ENCODE measurements at places on chromosomes 3 and 15. TPM values are rescaled to one million over a fixed set of nuclear protein-coding genes. Genes with fewer than 3 reads are reported as not detected.

Gene LOXL1
- 1.4 TPM for total RNA-seq

Gene TUSC7
- not detected for total RNA-seq

Gene PLIN1
- total RNA-seq, result 0.75 TPM

Gene PDHB
- total RNA-seq, result 52.4 TPM

Gene ZNF710
- 43.1 TPM for total RNA-seq

Gene HIGD2B
- total RNA-seq, result 0.88 TPM

Gene CCRL2
- 3.8 TPM for total RNA-seq

Gene WDR6
- total RNA-seq, result 129 TPM

DNA sequence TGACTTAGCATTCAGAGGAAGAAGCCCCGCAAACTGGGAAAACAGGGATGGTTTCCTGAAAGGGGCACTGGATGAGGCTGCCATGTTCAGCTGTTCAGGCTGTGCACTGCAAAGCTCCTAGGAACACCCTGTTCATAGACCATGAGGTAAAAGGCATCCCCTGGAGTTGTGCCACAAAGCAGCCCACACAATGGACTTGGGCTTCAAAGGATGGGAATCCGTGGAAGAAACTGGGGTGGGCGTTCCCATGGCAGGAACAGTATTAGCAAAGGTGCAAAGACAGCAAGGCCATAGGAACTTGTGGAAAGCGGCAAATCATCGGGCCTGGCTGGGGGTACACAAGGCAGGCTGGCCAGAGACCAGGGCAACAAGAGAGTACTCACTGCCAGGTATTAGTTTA lies 8.9 kb downstream of the OXTR start:
- no peak for DNase-seq

DNA sequence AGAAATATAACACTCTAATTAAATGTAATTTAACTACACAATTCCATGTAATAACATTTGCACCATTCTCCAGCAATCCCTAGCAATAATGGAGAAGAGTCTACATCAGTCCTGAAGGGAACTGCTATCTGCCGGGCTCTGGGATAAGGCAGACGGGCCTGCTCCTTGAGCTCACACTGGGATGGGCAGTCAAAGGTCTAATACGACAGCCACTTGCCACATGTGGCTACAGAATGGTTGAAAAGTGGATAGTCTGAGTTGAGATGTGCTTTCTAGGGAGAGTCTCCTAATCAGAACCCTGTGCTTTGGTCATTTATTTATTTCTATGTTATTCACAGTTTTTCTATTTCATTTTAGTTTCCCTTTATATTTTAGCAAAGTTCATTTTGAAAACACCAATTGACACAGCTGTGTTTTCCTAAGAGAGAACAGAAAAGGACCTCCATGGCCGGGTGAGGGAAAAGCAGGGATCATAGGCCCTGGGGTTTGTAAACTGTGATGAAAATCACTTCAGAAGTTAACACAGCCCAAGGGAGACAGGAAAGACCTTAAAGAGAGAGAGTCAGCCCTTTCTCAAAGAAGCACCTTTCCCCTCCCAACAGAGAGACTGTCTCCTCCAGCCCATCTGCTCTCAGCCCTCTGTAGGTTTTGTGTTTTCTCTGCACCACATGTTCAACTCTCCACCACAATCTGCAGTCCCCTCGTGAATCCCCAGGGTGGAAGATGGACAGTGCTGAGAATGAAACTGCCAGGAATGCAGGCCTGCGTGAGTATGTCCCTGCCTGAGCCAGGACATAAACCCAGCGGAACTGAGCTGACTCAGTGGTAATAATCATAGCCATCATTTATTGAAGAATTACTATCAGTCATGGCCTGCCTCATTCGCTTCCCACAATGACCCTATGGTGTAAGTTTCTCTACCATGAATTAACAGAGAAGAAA lies 11.6 kb downstream of the FSIP1 start:
- no peak for DNase-seq

- no peak for DNase-seq
Observed at GRCh38 chr3:71406972-71407810, 176.3 kb downstream of the FOXP1 start.

DNA sequence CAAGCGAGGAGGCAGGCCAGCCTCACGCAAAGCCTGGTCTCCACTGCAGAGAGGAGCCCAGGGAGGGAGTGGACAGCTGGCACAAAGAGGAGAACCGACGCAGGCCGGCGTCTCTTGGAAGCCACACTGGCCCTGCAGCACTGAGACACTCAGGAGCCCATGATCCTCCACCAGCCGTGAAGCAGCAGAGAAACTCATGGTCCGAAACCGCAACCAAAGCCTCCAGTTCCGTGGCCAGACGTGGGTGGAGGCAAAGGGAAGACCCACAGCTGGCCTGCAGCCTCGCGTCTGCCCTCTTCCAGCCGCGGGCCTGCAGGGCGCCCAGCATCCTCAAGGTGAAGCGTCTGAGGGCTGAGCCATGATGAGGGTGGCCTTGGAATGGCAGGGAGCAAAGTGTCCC lies 62.2 kb upstream of the SEC61A1 start:
- no peak for DNase-seq

GRCh38 chr3:108775649-108776048 lies 18.4 kb upstream of the RETNLB start:
- DNase-seq, result no peak

DNA sequence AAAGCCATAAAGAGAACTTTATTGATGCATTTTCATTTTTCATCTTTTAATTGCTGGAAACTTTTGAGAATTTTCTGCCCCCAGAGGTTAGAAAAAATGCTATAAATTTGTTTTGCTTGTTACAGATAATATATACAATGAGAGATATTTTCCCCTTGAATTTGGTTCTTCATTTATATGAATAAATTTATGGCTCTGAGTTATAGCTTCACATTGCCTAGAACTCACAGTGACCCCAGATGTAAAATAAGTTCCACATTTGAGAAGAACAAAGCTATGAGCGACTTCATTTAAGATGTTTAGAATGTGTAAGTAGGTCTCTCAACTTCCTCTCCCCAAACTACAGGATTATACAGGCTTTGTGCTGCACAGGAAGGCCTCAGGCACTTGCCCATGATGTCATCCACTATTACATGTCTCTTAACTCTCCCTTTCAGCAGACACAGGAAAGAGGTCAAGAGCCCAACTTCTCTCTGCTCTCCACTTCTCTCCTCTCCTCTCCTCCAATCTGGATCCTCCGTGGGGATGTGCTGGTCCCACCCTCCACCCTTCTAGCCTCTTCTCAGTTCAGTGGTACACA lies 92.8 kb downstream of the DUT start:
- DNase-seq, result no peak

DNA sequence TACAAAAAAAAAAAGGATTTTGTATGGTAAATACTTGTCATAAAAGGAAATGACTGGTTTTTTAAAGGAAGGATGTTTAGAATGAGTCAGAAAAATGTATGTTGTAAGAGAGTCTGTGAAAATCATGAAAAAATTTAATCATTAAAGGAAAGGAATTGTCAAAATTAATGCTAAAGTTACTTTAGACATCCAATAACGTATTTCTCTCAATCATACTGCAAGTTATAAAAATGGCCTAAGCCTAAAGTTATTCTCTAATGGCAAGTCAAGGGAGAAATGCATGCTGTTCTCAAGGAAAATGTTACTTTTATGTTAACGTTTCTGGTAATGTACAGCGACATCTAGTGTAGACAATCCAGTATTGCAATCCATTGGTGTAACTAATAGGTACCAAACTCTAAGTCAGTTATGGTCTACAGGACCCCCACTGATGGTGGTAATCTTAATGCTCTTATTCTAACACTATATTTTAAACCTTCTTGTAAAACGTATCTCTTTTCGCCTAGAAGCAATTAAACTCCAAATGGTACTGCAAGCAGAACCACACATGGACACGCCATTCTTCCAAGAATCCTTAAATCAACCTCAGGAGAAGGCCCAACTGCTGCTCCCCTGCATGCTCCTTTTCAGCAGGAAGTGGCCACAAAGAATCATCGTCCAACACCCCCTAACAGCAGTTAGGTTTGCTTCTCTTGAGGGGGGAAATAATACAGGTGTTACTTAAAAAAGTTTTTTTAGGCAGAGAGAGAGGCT lies 35.2 kb downstream of the NCEH1 start:
- DNase-seq, result no peak

- no peak for DNase-seq
Observed at GRCh38 chr3:61560517-61561373, 626 bp upstream of the PTPRG start.

- DNase-seq, result no peak
Observed at GRCh38 chr3:63022114-63022513, 146.9 kb upstream of the CADPS start.

GRCh38 chr3:19147905-19148767 lies at the start of gene KCNH8:
Gene KCNH8, plus strand, starts transcription at chr3:19148510. Its CDS starts 210 bp downstream, at chr3:19148720.
- DNase-seq, result peak; percentile 14

GRCh38 chr15:66251790-66252684 lies 1.5 kb downstream of the MEGF11 start:
- DNase-seq, result peak; percentile 28

DNA sequence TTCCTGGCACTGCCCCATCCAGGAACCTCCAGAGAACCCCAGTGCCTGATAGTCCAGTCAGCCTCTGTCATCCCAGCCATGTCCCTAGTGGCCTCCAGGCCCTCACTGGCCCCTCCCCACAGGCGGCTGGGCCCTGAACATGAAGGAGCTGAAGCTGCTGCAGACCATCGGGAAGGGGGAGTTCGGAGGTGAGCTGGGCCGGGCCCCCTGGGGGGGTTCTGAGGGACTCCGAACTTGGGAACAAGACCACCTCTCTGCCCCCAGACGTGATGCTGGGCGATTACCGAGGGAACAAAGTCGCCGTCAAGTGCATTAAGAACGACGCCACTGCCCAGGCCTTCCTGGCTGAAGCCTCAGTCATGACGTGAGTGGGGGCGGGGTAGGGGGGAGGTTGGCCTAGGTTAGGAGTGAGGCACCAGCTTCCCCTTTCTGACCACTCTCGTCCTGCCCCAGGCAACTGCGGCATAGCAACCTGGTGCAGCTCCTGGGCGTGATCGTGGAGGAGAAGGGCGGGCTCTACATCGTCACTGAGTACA lies 12.0 kb upstream of the LMAN1L start:
- DNase-seq, result peak; percentile 14

GRCh38 chr3:147119989-147120388 lies 286.4 kb downstream of the ZIC4 start:
- no peak for DNase-seq

GRCh38 chr15:64068133-64068532 lies 21.8 kb upstream of the DAPK2 start:
- DNase-seq, result no peak

GRCh38 chr3:49058011-49058410 lies 28.8 kb upstream of the IMPDH2 start:
- no peak for DNase-seq

GRCh38 chr3:172061724-172062184 lies 22.4 kb downstream of the FNDC3B start:
- DNase-seq, result no peak

All from natural killer cell (primary cell).